ENCODE measurements at places on chromosomes 2 and 18.

- DNase-seq: no peak
Measured at GRCh38 chr18:67367540-67367939, 149.0 kb downstream of the DSEL start.

DNA sequence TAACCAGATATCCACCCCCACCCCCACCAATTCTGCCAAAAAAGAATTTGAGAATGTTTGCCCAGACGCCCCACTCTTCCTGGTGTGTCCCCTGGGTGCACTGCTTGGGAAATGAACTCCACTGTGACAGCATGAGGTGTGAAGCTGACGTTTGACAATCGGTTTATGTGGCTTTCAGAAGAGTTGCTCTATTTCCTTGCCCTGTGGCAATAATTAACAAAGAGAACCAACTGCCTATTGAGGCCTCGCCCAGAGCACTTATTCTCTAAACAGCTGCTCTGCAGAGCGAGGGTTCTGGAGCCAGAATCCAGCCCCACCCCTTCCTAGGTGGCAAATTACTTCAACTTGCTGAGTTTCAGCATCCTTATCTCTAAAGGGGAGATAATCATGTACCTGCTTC is 115.8 kb upstream of the SIX3 start:
- no peak for DNase-seq

DNA sequence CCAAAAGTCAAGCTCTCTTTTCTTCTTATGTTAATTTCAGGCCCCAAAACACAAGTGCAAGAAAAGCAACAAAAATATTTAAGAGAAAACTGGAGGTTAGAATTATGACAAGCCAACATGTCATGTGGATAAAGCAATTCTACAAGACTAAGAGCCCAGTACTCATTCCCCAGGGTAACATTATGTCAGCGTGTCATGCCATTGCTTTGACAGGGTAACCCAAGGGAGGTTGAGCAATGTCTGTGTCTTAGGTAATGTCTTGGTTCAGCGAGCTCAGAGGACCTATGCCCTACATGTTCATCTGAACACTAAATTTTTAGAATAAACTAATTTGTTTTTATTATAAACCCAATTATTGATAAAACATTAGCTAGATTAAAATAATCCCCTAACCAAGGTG is 173.2 kb upstream of the ZNF804A start:
- DNase-seq: no peak

DNA sequence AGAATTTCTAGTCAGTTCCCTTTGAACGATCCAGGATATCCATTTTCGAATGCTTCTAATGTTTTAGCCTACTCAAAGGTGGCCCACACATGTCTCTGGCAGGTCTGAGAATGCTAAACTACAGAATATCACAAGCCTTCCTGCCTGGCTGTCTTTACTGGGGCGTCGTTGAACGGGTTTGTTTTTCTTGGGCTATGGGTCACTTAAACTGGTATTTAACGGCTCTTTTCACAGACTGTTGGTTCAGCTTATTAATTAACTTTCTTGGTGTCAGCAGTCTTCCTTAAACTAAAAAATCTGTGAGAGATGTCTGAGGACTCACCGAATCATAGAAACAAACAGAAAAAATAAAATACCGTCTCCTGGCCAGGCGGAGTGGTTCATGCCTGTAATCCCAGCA is 563.2 kb upstream of the NRP2 start:
- DNase-seq: no peak

- DNase-seq: no peak
Measured at GRCh38 chr18:10475276-10475653, 20.8 kb downstream of the APCDD1 start.

DNA sequence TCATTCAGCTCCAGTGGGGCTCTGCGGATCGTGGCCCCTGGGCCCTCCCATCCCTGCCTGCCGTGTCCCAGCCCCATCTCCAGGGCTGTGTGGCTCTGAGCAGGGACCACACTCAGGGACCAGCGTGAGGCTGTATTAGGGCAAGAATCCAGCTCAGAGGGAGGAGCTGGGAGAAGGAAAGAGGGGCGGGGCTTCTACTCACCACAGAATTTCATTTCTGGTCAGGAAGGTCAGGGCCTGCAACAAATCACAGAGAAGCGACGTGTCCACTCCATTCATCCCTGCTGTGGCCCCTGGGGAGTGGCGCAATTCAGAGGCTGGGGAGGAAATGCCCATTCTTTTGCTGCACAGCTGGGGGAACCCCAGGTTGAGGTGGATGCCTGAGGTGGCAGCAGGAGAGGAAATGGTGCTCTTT is 828 bp downstream of the CIB4 start:
- DNase-seq: no peak

DNA sequence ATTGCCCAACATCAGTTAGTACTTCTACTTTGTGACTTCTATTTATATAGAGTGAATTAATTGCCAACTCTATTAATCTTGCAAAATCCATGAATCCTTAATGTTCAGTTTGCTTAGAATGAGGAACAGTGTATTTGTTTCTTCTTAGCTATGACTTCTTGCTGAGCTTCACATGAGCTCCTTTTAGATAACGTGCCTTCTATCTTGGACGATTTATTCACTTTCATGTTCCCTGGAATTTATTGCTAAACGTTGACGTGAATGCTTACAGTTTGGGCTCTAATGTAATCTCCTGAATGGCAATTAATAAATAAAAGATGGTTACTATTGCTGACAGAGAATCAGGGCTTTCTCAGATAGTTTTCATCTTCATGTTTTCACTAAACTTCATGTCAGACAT is 384.5 kb upstream of the NRP2 start:
- DNase-seq: no peak

DNA sequence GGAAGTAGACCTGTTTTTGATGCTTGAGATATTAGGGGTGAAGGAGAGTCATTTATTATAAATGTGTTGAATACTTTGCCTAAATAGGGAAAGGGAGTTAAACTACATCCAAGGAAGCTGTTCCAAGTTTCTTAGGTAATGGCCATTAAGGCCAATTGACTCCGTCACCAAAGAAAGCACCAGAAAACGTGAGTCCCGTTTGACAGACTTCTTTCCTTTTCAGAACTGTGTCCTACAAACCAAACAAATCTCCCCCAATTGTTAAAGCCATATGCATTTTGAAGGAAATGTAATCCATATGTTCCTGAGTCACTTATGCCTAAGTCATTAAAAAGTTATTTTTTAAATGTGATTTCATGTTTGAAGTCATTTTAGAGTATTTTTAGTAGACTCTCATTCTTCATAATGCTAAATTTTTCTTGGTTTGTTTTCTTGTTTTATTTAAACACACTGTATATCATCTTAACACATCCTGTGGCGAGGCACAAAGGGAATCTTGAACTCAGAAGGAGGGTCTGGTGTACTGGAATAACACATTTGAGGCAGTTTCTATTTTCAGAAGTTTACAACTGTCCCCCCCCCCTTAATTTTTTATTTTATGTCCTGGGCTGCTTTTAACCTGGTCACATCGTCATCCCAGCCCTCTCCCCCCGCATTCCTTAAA is 133.7 kb downstream of the RHBDD1 start:
- DNase-seq: no peak

- no peak for DNase-seq
Measured at GRCh38 chr2:159859583-159859982, 61.6 kb upstream of the CD302 start.

DNA sequence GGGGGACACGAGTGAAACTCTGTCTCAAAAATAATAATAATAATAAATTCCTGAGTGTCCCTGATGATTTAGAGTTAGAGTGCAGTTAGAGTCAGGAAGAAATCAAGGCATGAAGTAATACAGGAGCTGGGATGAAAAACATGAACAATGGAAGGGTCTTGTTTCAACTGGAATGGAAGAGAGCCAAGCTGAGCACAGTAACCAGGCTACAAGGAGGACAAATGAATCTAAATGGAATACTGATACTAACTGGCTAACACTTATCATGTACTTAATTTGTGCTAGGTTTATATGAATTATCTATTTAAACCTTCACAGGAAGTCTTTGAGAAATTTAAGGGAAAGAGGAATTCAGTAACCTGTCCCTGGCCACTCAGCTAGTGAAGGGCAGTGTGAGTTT is 38.8 kb upstream of the PSME4 start:
- DNase-seq: no peak
